NCI-H187 treated with DMSO at 0.1 percent for 48 hours (cell line): ENCODE measurements at places on chromosomes 6 and 20.

DNA sequence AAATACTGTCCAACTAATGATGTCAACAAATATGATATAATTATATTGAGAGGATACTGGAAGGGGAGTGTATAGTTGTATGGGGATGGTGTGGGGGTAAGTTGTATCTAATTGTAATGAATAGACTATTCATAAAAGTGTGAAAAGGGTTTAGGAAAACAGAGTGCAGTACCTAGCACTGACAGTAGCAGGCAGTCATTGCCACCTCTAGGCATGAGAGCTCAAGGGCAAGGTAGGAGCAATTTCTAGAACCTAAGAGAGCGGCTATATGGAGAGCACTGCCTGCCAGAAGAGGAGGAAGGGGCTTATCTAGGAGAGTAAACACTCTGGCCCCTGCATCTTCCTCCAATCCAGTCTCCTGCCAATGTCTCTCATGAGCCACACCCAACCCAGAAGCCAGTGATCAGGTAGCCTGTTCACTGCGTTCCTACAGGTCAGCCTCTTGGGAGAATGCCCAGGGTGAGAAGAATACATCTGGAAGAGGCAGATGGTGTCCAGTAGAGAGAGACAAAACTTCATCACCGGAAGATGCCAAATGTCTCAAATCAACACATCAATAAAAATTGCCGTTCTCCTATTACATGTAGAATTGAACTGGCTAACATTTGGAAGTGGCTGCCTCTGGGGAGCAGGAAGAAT, 200.0 kb downstream of the LY86 start:
- DNase-seq, result no peak

- no peak for DNase-seq
These were observed 113.7 kb upstream of the LOC128125822 start for GRCh38 chr6:63458480-63459115.

DNA sequence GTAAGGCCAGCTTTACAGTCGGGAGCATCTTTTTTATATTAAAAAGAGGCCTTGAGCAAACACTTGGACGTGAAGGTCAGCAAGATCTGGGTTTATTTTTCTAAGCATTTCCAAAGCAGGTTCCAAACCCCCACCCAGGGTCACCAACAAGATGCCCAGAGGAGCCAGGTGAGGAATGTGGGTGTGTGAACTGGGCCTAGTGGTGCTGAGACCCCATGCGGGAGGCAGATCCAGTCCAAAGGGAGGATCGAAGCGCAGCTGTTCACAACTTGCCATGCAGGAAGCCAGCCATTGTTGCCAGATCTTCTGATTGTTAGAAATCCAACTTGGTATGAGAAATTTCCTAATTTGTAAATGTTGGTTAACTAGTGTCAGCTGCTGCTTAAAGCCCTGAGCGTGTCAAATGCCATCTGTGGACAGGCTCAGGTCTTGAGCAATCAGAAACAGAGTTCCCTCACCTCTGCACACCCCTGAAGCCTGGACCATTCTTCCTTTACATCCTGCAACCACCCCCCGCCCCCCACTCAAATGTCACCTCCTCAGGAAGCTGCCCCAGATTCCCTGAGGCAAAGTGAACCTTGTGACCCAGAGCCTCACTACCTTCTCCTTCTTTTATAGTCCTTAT, 46.5 kb downstream of the NFATC2 start:
- no peak for DNase-seq

GRCh38 chr6:16474772-16475493, 236.5 kb downstream of the GMPR start:
- no peak for DNase-seq

- no peak for DNase-seq
These were observed at the start of gene STXBP5 for GRCh38 chr6:147204060-147204785. Gene STXBP5 (plus strand): TSS chr6:147204417. CDS start chr6:147204533, 116 bp downstream.

DNA sequence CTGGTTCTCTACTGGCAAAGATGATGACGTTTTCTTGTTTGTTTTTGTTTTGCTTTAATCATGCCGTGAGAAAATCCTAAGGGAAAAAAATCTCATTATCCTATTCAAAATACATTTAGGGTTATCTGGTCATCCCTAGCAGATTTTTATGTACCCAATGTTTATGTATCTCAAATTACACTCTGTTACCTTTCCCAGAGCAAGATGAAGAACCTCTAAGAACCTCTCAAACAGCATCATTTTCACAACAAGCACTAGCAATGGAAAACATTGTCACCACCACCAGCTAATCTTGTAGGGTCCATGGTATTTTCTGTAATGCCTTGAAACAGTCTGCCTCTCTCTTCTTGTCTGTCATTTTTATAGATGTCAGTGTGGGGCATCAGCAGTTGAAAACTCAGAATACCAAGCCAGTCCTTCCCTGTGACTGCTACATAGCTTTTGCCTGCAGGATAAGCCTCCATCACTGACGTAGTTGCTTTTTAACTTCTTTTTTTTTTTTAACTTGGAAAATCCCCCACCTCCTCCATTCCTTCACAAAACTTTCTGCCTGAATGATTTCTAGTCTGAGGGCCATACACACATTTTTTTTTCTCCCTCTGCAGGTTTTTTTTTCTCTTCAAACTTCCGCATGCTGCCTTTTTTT, 2.4 kb upstream of the SNAP25 start:
- no peak for DNase-seq

DNA sequence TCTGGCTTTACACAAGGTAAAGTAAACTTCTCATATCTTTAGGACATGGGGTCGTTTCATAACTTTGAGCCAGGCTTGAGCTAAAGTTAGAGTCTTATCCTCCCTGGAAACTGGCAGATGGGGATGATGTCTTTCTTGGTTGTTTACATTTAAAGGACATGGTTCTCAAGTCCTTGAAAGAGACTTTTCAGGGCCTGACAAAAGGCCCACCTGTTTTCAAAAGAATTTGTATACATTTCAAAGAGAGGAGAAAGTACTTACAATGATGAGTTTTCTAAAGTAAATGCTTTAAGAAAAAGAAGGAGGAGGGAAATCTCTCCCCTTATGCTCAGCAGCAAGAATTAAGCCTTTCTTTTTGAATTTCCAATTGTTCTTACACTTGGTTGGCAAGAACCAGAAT, 45.7 kb upstream of the TINAG start:
- no peak for DNase-seq

GRCh38 chr20:5039255-5039657, 37.9 kb upstream of the SLC23A2 start:
- no peak for DNase-seq

DNA sequence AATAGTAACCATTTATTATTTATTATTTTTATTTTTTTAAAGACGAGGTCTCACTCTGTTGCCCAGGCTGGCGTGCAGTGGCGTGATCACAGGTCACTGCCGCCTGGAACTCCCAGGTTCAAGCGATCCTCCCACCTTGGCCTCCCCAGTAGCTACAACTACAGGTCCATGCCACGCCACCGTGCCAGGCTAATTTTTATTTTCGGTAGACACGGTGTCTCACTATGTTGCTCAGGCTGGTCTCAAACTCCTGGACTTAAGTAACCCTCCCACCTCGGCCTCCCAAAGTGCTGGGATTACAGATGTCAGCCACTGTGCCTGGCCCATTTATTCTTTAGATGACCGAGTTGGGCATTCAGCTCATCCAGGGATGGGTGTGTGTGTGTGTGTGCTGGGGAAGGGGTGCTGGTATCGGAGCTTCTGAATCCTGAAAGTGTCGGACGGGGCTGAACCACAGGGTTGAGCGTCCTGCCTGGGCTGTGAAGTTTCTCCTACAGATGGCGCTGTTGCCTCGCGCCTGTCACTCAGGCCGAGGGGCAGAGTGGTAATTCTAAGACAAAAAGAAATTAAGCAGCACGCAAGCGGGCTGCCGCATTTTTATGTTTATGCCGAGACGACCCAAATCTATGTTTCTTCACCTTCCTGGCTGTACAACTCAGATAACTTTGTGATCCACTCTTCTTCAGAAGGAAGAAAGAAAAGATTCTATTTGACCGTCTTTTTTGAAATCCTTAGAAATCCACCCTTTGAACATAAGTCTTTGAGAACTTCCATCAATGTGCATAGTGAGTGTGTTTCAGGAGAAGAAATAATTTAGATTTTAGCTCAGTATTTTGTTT, 252.8 kb downstream of the CDH26 start:
- no peak for DNase-seq

GRCh38 chr6:129251669-129252376, 368.9 kb downstream of the LAMA2 start:
- peak; percentile 28 for DNase-seq

DNA sequence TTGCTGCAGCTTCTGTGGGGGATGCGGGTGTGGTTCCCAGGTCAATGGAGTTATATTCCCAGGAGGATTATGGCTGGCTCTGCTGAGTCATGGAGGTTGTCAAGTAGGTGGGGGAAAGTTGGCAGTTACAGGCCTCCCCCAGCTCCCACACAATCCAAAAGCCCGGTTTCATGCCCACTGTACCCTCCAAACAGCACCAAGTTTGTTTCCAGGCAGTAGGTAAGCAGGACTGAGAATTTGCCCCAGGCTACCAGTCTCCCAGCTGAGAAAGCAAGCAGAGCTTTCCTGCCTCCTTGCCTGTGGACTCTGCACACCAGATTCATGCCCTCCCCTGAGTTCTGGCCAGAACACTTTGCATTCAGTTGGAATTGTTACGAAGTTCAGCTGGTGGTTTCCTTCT, 578.2 kb downstream of the MEI4 start:
- DNase-seq, result no peak

DNA sequence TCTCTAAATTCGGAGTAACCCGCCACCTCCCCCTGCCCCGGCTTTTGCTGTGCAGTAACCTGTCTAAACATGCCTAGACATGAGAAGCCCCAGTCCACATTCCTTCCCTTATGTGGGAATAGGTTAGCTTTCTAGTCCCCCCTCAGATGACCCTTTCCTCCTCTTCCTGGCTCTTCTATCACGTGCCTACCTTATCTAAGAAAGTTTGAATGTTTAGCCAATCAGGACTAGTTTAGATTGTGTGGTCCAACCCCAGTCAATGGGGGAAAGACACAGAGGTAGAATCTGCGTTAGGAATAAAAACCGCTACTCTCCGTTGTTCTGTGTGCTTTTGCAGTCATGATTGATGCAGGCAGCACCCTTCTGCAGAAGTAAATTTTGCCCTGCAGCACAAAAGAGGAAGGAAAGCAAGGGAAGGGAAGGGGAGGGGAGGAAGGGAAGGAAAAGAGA, 69.0 kb upstream of the CD93 start:
- DNase-seq, result no peak

DNA sequence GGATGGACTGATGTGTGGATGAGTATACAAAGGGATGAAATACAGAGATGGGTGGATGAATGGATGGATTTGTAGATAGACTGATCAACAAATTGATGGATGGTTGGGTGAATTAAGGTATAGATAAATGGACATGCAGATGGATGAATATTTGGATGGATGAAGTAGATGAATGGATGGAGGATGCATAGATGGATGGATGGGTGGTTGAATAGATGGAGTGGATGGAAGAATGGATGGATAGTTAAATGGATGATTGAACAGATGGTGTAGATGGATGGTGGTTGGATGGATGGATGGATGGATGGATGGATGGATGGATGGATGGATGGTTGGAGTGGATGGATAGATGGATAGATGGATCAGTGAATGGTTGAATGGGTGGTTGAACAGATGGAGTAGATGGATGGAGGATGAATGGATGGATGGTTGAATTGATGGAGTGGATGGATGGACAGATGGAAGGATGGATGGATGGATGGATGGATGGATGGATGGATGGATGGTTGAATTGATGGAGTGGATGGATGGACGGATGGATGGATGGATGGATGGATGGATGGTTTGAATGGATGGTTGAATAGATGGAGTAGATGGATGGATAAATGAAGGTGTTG, 15.0 kb downstream of the SLC2A10 start:
- DNase-seq, result no peak

GRCh38 chr6:12335717-12336116, 45.6 kb downstream of the EDN1 start:
- DNase-seq, result no peak

DNA sequence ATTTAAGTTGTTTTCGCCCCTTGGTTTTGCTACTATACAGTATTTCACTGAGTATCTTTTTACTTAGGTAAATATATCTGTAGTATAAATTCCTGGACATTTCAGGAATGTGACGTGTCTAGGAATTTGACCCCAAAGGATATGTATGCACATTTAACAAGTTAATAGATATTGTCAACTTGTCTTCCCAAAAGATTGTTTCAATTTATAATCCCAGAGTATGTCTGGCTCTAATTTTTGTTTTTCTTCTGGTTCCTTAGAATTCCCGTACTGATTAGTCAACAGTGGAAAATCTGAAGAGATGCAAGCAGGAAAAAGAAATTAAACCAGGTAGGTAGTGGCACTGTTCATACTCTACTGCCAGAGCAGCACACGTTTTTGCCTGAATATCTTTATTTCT, 7.2 kb downstream of the PKIG start:
- no peak for DNase-seq

GRCh38 chr6:63560801-63561287, 11.4 kb upstream of the LOC128125822 start:
- no peak for DNase-seq

DNA sequence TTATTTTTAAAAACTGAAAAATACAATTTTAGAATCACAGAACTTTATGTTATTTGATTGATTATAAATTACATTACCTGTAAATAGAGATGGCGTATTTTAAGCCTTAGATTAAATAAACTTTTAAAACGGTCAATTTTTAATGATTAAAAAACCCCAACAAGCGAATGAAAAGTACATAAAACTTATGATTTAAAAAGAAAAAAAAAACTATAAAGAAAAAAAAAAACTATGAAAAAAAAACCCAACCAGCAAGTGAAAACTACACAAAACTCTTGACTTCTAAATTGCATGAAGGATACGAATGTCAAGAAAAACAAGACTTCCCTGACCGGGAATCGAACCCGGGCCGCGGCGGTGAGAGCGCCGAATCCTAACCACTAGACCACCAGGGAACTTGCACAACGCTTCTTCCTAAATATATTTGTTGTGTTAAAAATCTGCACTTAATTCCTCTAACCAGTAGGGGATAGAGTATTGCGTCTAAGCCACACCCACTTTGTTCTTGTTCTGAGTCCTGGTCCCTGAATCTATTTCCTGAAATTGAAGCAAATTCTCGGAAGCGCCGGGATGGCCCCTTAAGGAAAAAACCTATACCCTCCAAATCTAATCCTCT, 10.7 kb upstream of the NCOA7 start:
- DNase-seq, result peak; percentile 82

DNA sequence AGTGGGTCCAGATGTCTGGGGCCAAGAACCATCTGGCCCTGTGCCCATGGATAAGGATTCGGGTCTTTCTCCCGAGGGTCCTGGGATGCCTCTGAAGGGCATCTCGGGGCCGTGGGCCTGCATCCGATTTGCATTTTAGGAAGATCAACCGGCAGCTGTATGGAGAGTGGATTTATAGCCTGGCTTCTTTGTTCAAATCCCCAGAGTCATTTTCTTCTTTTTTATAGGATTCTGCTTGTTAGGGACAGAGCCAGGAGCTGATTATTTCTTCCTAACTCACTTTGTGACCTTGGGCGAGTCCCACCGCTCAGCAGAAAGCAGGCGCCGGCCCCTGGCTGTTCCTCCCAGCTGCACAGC, 52.9 kb upstream of the APCDD1L start:
- no peak for DNase-seq

DNA sequence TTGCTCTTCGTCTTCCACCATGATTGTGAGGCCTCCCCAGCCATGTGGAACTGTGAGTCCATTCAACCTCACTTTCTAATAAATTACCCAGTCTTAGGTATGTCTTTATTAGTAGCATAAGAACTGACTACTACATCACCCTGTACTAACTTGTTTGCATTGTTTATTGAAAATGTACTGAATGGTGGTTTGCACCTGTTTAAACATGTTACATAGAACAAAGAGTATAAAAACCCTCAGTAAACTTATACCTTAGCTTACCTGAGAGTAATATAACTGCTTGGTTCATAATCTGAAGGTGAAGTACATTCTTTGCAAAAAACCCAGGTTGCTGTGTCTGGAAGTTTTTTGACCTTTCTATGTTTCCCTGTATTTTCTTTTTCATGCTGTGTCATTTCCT, 777.8 kb downstream of the TBC1D32 start:
- no peak for DNase-seq
